Osteocyte (in vitro differentiated cells): ENCODE measurements at places on chromosomes 4 and X.

DNA sequence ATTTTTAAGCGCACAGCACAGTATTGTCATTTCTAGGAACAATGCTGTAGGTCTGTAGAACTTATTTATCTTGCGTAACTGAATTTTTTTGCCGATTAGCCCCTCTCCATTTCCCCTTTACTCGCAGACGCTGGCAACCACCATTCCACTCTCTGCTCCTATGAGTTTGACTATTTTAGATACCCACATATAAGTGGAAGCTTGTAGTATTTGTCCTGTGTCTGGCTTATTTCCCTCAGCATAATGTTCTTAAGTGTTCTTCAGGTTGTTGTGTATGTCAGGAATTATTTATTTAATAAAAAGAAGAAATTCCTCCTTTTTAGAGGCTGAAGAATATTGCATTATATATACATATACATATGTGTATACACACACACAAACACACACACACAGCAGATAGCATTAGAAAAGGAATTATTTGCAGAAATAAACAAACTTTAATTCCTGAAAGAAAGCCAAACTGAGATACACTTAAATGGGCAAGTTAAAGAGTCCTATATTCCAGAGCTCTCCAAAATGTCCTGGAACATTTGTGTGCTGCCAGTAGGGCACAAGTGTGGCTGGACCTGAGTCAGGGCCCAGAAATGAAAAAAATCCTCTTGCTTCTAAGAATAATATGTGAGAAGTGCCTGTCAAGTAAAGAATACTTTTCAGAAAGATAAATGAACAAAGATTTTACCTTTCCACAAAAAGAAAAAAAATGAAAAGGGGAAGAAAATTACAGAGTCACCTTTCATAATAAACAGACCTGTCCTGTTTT is 4.5 kb upstream of the ZNF330 start:
- H3K4me3 ChIP-seq = no peak overlapping the region
- DNase-seq = no peak
- H3K36me3 ChIP-seq = no peaks in the 10 kb centered on the region
- H3K27me3 ChIP-seq = peaks cover 29% of the 10 kb centered on the region
- no peak overlapping the region for H3K27ac ChIP-seq

DNA sequence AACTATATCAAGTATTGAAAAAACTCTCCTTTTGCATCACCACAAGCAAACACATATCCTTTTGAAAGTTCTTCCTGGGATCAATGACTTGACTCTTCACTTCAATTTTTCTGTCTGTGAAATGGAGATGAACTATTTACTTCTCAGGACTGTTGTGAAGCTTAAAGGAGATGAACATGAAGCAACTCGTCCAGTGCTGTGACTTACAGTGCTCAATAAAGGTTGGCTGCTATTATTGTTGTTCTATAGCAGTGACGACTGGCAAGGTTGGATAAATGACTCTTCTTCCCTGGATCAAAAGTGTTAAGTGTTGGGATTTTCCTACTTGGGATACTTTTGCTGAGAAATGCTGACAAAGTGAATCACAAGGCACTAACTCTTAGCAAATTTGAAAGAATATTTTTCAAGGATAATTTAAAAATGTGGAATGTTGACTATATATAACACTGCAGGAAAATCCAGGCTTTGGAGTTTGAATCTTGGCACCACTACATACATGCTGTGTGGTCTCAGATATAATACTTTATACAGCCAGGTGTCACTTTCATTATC is 13.7 kb downstream of the FRAS1 start:
- no peak overlapping the region for H3K27ac ChIP-seq
- DNase-seq = no peak
- no peaks in the 10 kb centered on the region for H3K4me1 ChIP-seq
- H3K27me3 ChIP-seq = peaks cover 38% of the 10 kb centered on the region

DNA sequence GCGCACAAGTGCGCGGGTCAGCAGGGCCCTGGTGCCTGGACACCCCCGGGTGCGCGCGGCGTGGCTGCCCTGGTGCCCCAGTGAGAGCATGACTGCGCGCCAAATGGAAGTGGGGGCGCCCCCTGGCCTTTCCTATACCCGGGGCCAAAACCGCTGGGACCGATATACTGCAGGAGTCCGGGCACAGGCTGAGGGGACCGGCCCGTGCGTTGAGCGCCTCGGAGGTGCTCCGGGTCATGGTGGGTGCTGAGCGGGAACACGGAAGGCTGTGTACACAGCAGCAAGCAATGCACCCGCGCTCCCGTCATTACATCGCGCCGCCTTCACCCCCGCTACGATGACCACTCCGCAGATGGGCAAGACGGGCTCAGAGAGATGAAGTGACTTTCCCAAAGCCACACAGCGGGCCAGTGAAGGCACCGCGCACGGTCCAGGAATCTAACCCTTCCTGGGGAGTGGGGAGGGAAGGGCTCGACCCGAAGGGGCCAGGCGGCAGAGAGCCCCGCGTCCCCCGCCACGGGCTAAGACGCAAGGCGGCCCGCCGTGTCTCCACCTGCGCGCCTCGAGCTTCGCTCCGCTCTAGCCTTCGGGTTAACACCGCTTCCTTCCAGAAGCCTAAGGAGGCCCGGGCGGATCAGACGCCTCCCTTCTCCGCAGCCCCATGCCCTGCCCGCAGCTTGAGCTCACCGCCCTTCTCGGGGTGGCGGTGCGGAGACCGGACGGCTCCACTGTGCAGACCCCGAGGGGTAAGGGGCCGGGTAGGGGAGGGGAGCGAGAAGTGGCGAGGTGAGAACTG is 11.3 kb downstream of the HMX1 start:
- no peaks in the 10 kb centered on the region for H3K36me3 ChIP-seq
- DNase-seq = no peak

DNA sequence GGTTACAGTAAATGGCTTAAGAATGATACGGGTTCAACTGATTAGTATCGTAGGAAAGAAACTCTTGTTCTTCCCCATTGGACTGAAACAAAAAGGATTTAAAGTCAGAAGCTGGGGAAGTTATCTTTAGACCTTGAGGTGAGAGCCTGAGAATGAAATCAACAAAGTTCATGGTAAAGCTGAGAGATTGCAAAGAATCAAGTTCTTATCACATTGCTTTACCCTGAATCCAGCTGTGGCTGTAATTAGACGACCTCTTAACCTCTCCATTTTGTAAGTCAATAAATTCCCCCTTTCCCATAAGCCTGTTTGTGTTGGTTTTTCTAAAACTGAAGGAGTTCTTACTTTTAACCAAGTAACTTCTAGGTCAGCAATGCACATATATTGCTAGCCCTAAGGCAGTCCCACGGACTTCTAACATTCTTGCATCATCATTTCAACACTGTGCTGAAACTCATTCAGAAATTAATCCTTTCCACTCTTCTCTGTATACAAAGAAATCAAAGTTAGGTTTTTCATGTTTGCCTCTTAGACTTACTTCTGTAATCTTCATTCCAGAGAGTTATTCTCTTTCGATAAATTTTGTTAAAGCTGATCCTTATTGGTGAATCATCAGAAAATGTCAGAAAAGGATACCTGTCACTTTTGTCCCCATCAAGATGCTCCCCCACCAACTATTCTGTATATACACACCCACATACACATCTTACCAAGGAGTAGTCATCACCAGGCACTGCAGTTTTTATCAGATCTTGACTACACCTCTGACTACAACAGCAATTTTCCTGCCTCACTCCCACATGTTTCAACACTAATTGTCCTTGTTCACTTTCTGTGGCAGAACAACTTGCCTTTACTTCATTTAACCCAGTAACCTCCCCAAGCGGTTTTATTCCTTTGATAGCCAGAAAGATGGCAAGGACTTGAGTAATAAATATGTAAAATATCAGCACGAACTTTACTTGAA is 77.9 kb upstream of the STK26 start:
- no peak overlapping the region for H3K27ac ChIP-seq
- no peak for DNase-seq
- no peak overlapping the region for H3K4me3 ChIP-seq
- H3K4me1 ChIP-seq = no peaks in the 10 kb centered on the region

- H3K4me3 ChIP-seq = no peak overlapping the region
- no peaks in the 10 kb centered on the region for H3K27me3 ChIP-seq
- H3K27ac ChIP-seq = no peak overlapping the region
- no peaks in the 10 kb centered on the region for H3K36me3 ChIP-seq
- H3K4me1 ChIP-seq = peaks cover 3% of the 10 kb centered on the region
Measured at GRCh38 chrX:1488745-1489144, 36.0 kb upstream of the ASMTL start.

DNA sequence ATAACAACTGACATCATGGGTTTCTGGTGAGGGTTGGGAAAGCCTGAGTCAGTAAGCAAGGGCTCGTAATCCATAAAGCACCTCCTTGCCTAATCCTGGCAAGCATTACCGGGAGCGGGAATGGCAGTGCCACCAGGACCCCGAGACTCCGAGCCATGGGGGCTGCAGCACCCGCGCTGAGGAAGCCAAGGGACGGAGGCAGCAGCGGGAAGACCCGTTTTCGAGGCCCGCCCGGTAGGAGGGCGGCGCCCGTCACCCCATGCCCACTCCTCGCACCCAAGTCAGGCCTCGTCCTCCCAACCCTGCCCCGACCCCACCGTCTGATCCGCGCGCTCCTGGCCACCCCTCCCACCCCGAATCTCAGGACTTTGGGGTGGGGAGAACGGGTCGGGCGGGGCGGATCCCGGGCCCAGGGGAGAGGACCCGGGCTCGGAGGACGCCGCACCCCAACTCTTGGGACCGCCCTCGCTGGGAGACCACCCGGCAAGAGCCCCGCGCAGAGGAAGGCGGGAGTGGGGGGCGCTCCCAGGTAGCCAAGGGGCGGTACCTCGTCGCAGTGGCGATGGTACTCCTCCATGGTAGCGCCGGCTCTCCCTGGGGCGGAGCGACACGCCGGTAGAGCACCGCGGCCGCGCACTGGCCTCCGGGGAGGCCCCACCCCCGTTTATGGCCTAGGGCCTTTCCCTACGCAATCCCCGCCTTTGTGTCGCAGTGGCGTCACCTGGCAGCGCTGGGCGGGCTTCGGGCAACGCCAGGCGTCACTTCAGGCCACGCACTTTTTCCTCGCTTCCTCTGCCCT is at the start of gene DYNLT3:
DYNLT3 (minus strand) TSS at position 638 of the 799 bp plus-strand sequence; CDS start at position 577, 61 bp downstream.
- DNase-seq = peak; percentile 87
- H3K36me3 ChIP-seq = no peaks in the 10 kb centered on the region
- no peaks in the 10 kb centered on the region for H3K27me3 ChIP-seq
- peak within 1 kb of the TSS; percentile 83 for H3K27ac ChIP-seq

DNA sequence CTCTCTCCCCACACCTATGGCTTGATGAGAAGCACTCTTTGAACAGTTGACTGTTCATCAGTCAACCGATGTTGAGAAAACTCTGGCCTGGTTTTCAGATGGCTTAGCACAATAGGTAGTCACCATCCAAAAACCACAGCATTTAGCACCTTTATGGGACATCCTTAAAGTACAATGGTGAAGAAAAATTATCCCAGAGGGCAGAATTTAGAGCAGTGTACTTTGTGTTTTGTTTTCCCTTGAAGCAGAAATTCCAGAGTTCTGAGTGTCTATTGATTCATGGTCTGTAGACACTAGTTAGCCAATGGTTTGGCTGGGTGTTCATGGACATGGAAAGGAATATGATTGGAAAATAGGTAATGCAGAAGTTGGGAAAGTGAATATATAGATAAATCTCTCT is 487.0 kb downstream of the PDHA2 start:
- no peaks in the 10 kb centered on the region for H3K4me1 ChIP-seq
- no peaks in the 10 kb centered on the region for H3K27me3 ChIP-seq
- DNase-seq = no peak

- H3K4me1 ChIP-seq = peaks cover 19% of the 10 kb centered on the region
- H3K36me3 ChIP-seq = no peaks in the 10 kb centered on the region
- H3K27ac ChIP-seq = peak overlapping the region; percentile 68
- no peaks in the 10 kb centered on the region for H3K27me3 ChIP-seq
Measured at GRCh38 chrX:37905436-37906147, 58.2 kb upstream of the DYNLT3 start.

DNA sequence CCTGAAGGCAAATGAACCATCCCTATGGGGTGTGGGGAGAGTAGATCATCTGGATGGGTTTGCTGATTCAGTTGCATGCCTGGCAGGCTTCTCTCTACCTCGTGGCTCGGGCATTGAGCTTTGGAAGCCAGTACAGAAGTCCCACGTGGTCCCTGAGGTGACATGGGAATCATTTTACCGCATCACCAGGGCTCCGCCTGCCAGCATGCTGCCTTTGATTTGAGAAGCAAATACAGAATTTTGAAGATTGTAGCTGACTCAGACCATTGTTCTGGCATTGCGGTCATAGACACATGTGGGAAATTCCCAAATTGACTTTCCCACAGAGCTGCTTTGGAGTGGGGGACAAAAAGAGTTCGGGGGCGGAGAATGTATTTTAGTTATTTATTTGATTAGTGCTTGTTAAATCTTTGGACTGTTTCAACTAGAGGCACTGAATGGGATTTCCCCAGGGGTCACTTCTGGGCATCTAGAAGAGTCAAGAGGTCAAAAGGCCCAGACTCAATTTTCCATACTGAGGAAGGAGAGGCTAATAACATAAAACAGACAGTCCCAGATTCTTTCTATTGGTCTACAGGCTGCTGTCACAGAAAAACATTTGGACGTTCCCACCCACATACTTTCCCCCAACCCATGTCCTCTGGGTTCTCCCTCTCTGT is 79.3 kb downstream of the NHSL2 start:
- peaks cover 29% of the 10 kb centered on the region for H3K4me1 ChIP-seq
- H3K27me3 ChIP-seq = no peaks in the 10 kb centered on the region
- H3K27ac ChIP-seq = peak overlapping the region; percentile 64
- no peak for DNase-seq

DNA sequence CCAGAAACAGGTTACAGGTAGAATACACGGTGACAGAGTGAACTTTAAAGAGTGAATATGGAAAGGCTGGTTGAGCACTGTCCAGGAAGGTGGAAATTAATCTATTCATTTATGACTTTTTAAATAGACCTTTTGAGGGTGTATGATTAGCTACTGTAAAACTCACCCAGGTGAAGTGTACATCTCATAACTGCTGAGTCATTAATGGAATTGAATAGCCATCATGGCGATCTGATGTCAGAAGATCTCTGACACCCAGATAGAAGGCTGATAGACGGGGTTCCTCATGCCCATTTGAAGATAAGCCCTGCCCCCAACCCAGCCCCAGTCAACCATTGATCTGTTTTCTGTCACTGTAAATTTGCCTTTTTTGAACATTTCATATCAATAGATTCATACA is 84.0 kb downstream of the PRSS12 start:
- H3K27me3 ChIP-seq = peaks cover 2% of the 10 kb centered on the region
- H3K4me3 ChIP-seq = no peak overlapping the region
- peaks cover 2% of the 10 kb centered on the region for H3K4me1 ChIP-seq

- H3K4me3 ChIP-seq = no peak overlapping the region
- no peaks in the 10 kb centered on the region for H3K36me3 ChIP-seq
- H3K27me3 ChIP-seq = peaks cover 6% of the 10 kb centered on the region
- no peaks in the 10 kb centered on the region for H3K4me1 ChIP-seq
Measured at GRCh38 chrX:806586-806985, 176.0 kb downstream of the SHOX start.
